ENCODE measurements at places on chromosomes 12 and 14. TPM values are rescaled to one million over a fixed set of nuclear protein-coding genes. Genes with fewer than 3 reads are reported as not detected.

Gene TAC3
- total RNA-seq = not detected

Gene PLA2G1B
- total RNA-seq = not detected

Gene TTC9
- 9.8 TPM for total RNA-seq

Gene PDZRN4
- total RNA-seq = not detected

Gene CLEC1B
- not detected for total RNA-seq

Gene CLEC4C
- total RNA-seq = not detected

Gene MYO1H
- total RNA-seq = not detected

Gene LMNTD1
- not detected for total RNA-seq

Gene KRT82
- total RNA-seq = not detected

Gene AACS
- 39.2 TPM for total RNA-seq

Gene HSPB8
- total RNA-seq = 2.6 TPM

Gene NOC4L
- total RNA-seq = 62.5 TPM

Gene TEX52
- not detected for total RNA-seq

Gene NOVA1
- not detected for total RNA-seq

Gene TAS2R7
- not detected for total RNA-seq

Gene CCDC177
- not detected for total RNA-seq

Gene CLEC14A
- not detected for total RNA-seq

Gene CD4
- not detected for total RNA-seq

Gene FLVCR2
- total RNA-seq = 1.4 TPM

Gene UNC119B
- total RNA-seq = 31.6 TPM

Gene LRTM2
- total RNA-seq = not detected

Gene SLC24A4
- total RNA-seq = not detected

Gene HCAR3
- not detected for total RNA-seq

Gene TCL1B
- total RNA-seq = not detected

Gene ANO4
- 1.9 TPM for total RNA-seq

Gene KRT86
- total RNA-seq = 2.6 TPM

Gene DHH
- not detected for total RNA-seq

Gene FRMD6
- total RNA-seq = 33.3 TPM

Gene GALNT9
- 0.54 TPM for total RNA-seq

Gene HOXC12
- total RNA-seq = not detected

Gene RIC8B
- total RNA-seq = 28.5 TPM

Gene AVPR1A
- 0.98 TPM for total RNA-seq

Gene REP15
- 0.78 TPM for total RNA-seq

Gene GLT8D2
- total RNA-seq = not detected

Gene GLIPR1L1
- not detected for total RNA-seq

Gene PRPH
- not detected for total RNA-seq

Gene LBHD2
- total RNA-seq = not detected

Gene ATXN7L3B
- total RNA-seq = 59.7 TPM

Gene MLXIP
- 55.3 TPM for total RNA-seq

Gene RASAL1
- 85.9 TPM for total RNA-seq

Gene POTEM
- not detected for total RNA-seq

Gene RHEBL1
- total RNA-seq = 2.0 TPM

Gene TGM1
- 4.5 TPM for total RNA-seq

Gene PIANP
- total RNA-seq = not detected

Gene DACT1
- not detected for total RNA-seq

Gene ACOT6
- not detected for total RNA-seq

Gene ADCY4
- total RNA-seq = 3.4 TPM

Gene COX8C
- not detected for total RNA-seq

Measured in Calu3 (cell line).